ENCODE measurements at places on chromosomes 3 and 15.

GRCh38 chr3:149424918-149425317 is 47.5 kb upstream of the TM4SF1 start:
- no peaks in the 10 kb centered on the region for H3K27me3 ChIP-seq
- DNase-seq = no peak
- H3K27ac ChIP-seq = no peak overlapping the region

GRCh38 chr3:139119331-139120025 is 74.8 kb upstream of the PRR23C start:
- no peak overlapping the region for H3K27ac ChIP-seq
- no peaks in the 10 kb centered on the region for H3K36me3 ChIP-seq
- no peaks in the 10 kb centered on the region for H3K4me1 ChIP-seq
- no peak for DNase-seq

GRCh38 chr3:30747771-30748281 is 141.4 kb downstream of the TGFBR2 start:
- no peak overlapping the region for H3K27ac ChIP-seq
- no peaks in the 10 kb centered on the region for H3K36me3 ChIP-seq
- no peaks in the 10 kb centered on the region for H3K4me1 ChIP-seq
- H3K4me3 ChIP-seq = no peak overlapping the region
- H3K27me3 ChIP-seq = no peaks in the 10 kb centered on the region

GRCh38 chr3:48881652-48882114 is 17.0 kb downstream of the SLC25A20 start:
- no peak overlapping the region for H3K4me3 ChIP-seq
- DNase-seq = no peak
- H3K27ac ChIP-seq = no peak overlapping the region
- no peaks in the 10 kb centered on the region for H3K36me3 ChIP-seq
- H3K27me3 ChIP-seq = no peaks in the 10 kb centered on the region

- H3K4me1 ChIP-seq = peaks cover 37% of the 10 kb centered on the region
- no peak for DNase-seq
- H3K4me3 ChIP-seq = no peak overlapping the region
Measured at GRCh38 chr15:78057803-78058202, 19.7 kb downstream of the TBC1D2B start.

DNA sequence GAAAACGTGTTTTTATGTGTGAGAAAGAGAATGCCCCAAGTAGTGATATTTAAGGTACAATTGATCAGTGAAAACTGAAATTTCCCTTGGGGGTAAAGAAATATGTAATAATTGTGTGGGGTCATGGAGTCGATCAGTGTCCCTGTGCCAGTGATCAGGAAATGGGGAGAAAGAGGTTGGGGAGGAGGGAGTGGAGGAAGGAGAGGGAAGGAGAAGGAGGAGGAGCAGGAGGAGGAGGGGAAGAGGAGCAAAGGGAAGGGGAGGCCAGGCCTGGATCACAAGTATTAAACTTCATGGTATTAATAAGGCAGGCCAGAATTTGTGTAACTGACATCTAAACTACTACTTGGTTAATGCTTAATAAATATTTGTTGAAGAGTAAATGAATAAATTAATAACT is 30.4 kb downstream of the THSD4 start:
- no peak for DNase-seq
- H3K36me3 ChIP-seq = no peaks in the 10 kb centered on the region
- no peak overlapping the region for H3K4me3 ChIP-seq
- no peaks in the 10 kb centered on the region for H3K27me3 ChIP-seq
- no peaks in the 10 kb centered on the region for H3K4me1 ChIP-seq

DNA sequence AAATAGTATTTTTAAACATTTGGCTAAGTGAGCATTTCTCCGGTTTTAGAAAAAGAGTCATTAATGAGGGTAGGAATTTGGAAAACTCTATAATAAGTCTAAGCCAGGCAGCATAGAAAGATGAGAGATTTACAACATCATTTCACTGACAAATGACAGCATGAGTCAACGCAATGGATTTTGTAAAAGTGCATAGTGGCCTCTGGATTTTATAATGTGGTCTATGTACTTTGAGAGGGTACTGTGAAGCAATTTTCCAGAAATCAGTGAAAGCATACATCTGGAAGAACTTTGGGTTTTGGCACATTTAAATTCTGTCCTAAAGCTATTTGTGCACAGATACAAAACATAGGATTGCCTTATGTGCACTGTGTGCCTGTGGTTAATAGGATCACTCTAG is 130.8 kb upstream of the CCNL1 start:
- H3K4me3 ChIP-seq = no peak overlapping the region
- H3K27me3 ChIP-seq = no peaks in the 10 kb centered on the region
- no peak for DNase-seq
- no peak overlapping the region for H3K27ac ChIP-seq

DNA sequence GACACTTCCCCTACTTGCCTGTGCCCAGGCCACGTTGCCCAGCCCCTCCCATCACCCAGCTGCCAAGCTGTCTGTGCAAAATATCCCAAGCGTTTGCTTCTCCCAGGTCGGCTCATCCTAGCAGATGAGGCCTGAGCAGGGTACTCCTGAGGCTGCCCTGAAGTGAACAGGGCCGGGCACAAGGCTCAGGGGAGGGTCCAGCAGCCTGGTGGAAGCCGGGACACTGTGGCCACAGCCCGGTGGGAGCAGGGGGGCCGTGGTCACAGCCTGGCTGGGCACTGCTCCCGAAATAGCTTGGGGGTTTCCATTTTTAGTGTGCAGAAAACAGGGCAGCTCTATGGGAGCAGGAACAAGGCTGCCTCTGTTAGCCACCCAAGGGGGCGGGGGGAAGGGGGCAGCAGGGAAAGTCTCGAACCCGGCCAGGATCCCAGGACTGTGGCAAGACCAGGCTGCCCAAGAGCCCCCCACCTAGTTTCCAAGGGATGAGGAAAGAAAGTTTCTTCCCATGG is 3.4 kb downstream of the PLXNB1 start:
- no peak overlapping the region for H3K4me3 ChIP-seq
- no peak overlapping the region for H3K27ac ChIP-seq
- DNase-seq = no peak
- H3K36me3 ChIP-seq = no peaks in the 10 kb centered on the region

DNA sequence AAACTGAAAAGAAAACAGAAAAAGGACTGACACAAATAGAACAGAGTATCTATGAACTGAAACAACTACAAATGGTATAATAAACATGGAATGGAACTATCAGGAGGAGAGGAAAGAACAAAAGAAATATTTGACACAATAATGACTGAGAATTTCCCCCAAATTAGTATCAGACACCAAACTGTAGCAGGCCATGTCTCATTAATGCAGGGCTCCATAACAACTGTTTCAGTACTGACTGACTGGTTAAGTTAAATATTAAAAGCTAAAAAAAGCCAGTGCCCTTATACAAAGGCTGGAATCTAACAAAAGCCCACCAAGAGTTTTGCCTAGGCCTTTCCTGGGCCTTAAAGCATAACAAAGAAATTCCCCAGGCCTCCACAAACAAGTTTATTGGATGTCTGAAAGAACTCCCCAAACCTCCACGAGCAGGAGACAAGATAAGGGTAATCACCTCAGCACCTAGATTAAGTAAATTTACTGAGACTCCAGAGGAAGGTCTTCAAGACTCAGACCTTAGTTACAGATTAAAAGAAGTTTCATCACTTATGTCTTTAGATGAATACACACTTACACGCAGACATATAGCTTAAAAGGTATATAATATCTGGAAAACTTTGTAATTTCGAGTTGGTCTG is 45.7 kb downstream of the KPNA1 start:
- no peaks in the 10 kb centered on the region for H3K4me1 ChIP-seq
- H3K36me3 ChIP-seq = 0 out of 2 replicates have a peak, but pooled peaks cover 6% of the 10 kb centered on the region
- H3K27ac ChIP-seq = no peak overlapping the region
- H3K4me3 ChIP-seq = no peak overlapping the region
- no peak for DNase-seq

- H3K4me3 ChIP-seq = no peak overlapping the region
- no peak overlapping the region for H3K27ac ChIP-seq
- H3K36me3 ChIP-seq = no peaks in the 10 kb centered on the region
- H3K4me1 ChIP-seq = peaks cover 16% of the 10 kb centered on the region
- no peaks in the 10 kb centered on the region for H3K27me3 ChIP-seq
- DNase-seq = no peak
Measured at GRCh38 chr15:85527895-85528294, 147.5 kb downstream of the AKAP13 start.

DNA sequence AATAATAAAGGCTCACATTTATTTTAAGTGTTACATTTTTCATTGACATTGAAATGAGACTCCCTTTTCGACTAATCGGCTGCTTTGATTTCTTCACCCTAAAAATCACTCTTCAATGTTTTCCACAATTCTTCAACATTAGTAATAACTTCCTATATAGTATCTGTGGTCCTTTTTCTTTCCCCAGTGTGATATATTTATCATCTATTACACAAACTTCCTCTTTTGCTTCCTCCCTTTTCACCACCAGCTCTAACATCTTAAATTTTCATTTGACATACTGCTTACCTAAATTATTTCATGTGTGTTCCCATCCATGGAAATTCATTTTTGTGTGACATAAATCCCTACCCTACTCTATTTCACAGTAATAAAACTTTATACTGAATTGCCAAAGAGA is 244.4 kb downstream of the TIGIT start:
- H3K27me3 ChIP-seq = no peaks in the 10 kb centered on the region
- H3K4me3 ChIP-seq = no peak overlapping the region
- no peaks in the 10 kb centered on the region for H3K4me1 ChIP-seq
- DNase-seq = no peak

DNA sequence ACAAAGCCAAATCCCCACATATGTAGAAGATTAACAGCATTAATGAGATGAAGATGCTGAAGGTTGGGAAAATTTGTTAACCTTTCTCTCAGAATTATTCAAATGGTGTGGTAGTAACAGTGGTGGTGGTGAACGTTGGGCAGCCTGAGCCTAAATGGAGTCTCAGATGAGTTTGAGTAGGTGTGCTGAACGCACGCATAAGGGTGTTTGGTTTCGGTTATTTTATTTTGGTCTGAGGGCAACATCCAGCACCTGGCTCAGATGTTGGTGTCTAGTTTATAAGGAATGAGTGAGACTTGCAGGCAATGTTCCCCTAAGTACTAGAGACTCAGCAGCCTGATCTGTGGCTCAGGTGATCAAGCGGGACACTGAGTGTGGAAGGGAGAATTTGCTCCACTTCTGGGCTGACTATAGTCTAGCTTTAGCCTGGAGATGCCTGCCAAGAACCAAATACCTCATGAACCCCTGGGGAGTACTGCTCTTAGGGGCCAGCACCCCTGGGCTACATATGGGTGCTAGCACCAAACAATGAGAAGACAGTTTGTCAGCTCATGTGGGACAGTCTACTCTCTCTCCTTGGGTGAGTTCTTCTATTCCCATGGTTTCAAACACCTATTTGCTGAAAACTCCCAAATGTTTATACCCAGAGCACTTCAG is 39.5 kb upstream of the ATP2C1 start:
- peak overlapping the region; percentile 72 for H3K4me3 ChIP-seq
- no peaks in the 10 kb centered on the region for H3K27me3 ChIP-seq
- peaks cover 22% of the 10 kb centered on the region for H3K4me1 ChIP-seq
- DNase-seq = peak; percentile 65
- peak overlapping the region; percentile 59 for H3K27ac ChIP-seq
- H3K36me3 ChIP-seq = no peaks in the 10 kb centered on the region

- no peak for DNase-seq
- H3K27me3 ChIP-seq = no peaks in the 10 kb centered on the region
- no peak overlapping the region for H3K27ac ChIP-seq
- no peaks in the 10 kb centered on the region for H3K36me3 ChIP-seq
Measured at GRCh38 chr3:112405845-112406244, 72.9 kb downstream of the CD200 start.

DNA sequence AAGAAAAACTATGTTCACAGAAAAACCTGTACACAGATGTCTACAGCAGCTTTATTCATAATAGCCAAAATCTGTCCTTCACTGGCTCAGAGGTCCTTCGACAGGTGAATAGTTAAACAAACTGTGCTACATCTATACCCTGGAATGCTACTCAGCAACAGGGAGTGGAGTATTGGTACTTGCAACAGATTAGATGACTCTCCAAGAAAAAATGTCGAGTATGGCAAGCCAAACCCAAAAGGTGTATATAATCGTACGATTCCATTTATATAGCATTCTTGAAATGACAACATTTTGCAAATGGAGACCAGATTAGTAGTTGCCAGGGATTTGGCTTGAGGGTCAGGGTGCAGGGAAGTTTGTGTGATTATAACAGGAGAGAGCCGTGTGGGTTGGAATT is 22.4 kb upstream of the RGMA start:
- no peak for DNase-seq
- no peaks in the 10 kb centered on the region for H3K27me3 ChIP-seq
- H3K4me1 ChIP-seq = no peaks in the 10 kb centered on the region
- H3K36me3 ChIP-seq = no peaks in the 10 kb centered on the region
- no peak overlapping the region for H3K27ac ChIP-seq
- no peak overlapping the region for H3K4me3 ChIP-seq

DNA sequence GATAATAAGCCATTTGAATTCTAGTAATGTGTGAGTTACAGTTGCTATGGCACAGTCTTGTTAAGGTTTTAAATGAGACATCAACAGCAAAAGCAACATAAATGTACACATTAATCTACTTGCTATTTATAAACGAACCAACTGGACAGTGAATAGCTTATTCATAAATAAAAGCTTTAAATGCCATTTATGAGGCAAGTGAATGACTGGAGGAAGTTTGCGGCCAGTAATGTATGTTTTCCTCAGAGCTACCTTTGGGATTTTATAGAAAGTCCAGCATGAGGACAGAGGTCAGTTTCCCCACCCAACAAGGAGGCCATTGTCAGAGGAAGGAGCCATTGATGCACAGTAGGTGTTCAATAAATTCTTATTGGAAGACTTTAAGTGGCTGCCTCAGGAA is 48.0 kb upstream of the PXYLP1 start:
- no peaks in the 10 kb centered on the region for H3K4me1 ChIP-seq
- H3K27me3 ChIP-seq = no peaks in the 10 kb centered on the region
- H3K4me3 ChIP-seq = no peak overlapping the region

GRCh38 chr15:48402427-48403177 is 71.4 kb downstream of the DUT start:
- no peak overlapping the region for H3K27ac ChIP-seq
- DNase-seq = no peak
- no peaks in the 10 kb centered on the region for H3K36me3 ChIP-seq
- H3K4me3 ChIP-seq = no peak overlapping the region
- H3K4me1 ChIP-seq = no peaks in the 10 kb centered on the region

GRCh38 chr15:66940368-66940767 is 125.0 kb upstream of the SMAD3 start:
- H3K4me3 ChIP-seq = no peak overlapping the region
- H3K4me1 ChIP-seq = no peaks in the 10 kb centered on the region
- H3K27me3 ChIP-seq = no peaks in the 10 kb centered on the region
- no peaks in the 10 kb centered on the region for H3K36me3 ChIP-seq
- no peak for DNase-seq

- peak; percentile 48 for DNase-seq
- H3K4me1 ChIP-seq = peaks cover 31% of the 10 kb centered on the region
- no peak overlapping the region for H3K4me3 ChIP-seq
Measured at GRCh38 chr3:153970047-153970446, 151.1 kb upstream of the ARHGEF26 start.
